Lower lobe of right lung (tissue), 2 donors: ENCODE measurements at places on chromosomes 7 and 10.
A peak's percentile ranks its signal among the peaks of the same experiment; 100 is the strongest.

- DNase-seq = no peak
These were observed 150.9 kb downstream of the POLR1F start for GRCh38 chr7:19557726-19558465.

- no peak for DNase-seq
These were observed 394.7 kb upstream of the AKR1E2 start for GRCh38 chr10:4431114-4431863.

- peak; percentile 82 for DNase-seq
These were observed 83.2 kb upstream of the KIF5B start for GRCh38 chr10:32139223-32140073.

GRCh38 chr7:128247640-128248194, 6.6 kb downstream of the LEP start:
- no peak for DNase-seq

- no peak for DNase-seq
These were observed 292.5 kb downstream of the GALNT17 start for GRCh38 chr7:71424166-71425035.

GRCh38 chr10:1608851-1609647, 128.3 kb downstream of the ADARB2 start:
- no peak for DNase-seq

GRCh38 chr10:129320340-129320739, 146.7 kb upstream of the MGMT start:
- DNase-seq = no peak

GRCh38 chr10:69362471-69362954, 54.2 kb downstream of the TACR2 start:
- peak; percentile 70 for DNase-seq

DNA sequence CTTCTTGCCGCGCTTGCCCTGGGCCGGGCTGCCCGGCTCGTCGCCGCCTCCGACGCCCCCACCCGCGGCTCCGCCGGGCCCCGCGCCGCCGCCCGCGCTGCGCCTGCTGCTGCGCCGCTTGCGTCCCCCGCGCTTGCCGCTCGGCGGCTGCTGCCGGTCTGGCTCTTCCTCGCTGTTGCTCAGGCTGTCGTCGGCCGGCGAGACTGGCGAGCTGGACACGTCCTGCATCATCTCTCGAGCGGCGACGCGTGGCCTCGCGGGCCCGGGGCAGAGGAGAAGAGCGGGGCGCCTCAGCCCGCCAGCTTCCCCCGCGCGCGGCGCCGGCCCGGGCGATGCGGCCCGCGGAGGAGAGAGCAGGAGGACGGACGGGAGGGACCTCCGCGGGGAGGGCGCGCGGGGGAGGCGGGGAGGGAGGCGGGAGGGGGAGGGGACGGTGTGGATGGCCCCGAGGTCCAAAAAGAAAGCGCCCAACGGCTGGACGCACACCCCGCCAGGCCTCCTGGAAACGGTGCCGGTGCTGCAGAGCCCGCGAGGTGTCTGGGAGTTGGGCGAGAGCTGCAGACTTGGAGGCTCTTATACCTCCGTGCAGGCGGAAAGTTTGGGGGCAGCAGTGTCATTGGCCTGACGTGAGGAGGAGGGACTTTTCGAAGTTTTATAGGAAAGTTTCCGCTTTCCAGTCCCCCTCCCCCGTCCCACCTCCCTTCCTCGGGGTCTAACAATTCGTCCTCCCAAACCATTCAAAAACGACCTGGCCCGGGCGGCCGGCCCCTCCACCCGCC, at the start of gene TWIST1:
Gene TWIST1, minus strand, starts transcription at position 546 of the 779 bp plus-strand sequence. Its CDS starts 315 bp downstream, at position 231.
- DNase-seq = no peak

GRCh38 chr10:75091146-75091545, 20.3 kb upstream of the SAMD8 start:
- no peak for DNase-seq

- no peak for DNase-seq
These were observed 181.5 kb downstream of the EXOC4 start for GRCh38 chr7:133434246-133434865.

- DNase-seq = no peak
These were observed 2.3 kb downstream of the GLRX3 start for GRCh38 chr10:130138479-130138866.

DNA sequence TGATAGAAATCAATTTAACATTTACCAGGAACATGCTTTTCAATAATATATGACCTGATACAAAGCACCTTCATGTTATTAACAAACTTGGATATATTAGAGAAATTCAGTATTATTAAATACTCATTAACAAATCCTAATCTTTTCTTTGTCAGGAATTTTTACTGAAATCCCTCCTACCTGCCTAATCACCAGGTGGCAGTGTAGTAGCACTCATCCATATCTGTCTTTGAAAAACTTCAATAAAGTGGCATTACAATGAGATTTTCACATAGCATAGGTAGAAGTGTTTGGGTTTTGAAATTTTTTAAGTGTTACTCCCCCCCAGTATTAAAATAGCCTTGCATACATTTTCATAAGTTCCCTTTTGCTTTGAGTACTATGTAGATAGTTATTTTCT, 1246.6 kb upstream of the LRRN3 start:
- no peak for DNase-seq

- DNase-seq = no peak
These were observed 176.3 kb upstream of the TCERG1L start for GRCh38 chr10:131487822-131488221.

GRCh38 chr10:50325449-50326171, 74.3 kb upstream of the ASAH2 start:
- peak; percentile 58 for DNase-seq

DNA sequence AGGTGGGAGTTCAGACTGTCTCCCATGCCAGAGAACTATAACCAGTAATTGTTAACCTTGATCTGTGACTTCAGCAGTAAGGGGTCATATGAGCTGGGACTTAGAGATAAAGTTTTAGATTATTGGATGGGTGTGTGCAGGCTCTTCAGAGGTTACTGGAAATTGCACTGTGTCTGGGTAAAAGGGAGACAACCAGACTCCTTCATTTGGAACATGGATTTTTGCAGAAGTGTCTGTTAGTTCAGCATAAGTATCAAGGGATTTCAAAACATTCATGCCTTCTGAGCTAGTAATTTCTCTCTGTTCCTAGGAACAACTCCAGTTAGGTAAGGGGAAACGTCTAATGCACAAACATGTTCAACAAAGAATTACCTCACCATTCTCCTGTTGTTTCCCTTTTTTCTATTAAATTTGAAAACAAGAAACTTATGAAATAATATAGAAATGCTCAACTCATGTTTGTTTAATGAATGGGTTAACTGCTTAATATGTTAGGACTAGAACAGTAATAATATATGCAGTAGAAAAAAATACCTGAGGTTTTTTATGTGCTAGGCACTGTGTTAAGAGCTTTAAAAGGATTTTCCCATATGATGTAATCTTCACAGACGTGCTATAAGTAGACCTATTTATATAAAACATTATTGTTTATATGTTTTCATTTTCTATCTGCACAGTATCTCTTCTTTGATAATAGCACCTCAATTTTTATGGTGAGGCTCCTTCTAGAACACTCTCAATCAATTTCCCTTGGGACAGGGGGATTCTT, 233.0 kb downstream of the CACNA2D1 start:
- DNase-seq = no peak

DNA sequence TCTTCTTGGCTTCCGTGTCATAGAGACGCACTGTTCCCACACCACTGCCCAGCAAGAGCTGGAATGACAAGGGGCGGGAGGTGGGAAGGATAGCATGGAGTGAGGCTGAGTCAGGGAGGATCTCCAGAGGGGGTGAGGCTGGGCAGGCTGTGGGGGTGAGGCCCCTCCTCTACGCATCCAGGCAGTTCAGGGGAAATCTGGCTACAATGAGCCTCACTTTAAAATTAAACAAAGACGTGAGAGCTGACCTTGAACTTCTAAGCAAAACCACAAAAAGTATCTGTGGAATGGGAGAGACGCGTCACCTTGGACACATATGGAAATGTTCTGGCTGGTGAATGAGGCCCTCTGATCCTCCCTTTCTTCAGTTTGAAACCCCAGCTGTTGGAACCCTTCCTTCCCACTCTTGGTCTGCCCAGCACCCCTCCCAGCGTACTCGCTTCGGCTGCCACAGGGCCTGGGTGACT, 17.7 kb downstream of the WDR91 start:
- no peak for DNase-seq

GRCh38 chr10:30542001-30542894, 87.3 kb downstream of the LYZL2 start:
- no peak for DNase-seq

DNA sequence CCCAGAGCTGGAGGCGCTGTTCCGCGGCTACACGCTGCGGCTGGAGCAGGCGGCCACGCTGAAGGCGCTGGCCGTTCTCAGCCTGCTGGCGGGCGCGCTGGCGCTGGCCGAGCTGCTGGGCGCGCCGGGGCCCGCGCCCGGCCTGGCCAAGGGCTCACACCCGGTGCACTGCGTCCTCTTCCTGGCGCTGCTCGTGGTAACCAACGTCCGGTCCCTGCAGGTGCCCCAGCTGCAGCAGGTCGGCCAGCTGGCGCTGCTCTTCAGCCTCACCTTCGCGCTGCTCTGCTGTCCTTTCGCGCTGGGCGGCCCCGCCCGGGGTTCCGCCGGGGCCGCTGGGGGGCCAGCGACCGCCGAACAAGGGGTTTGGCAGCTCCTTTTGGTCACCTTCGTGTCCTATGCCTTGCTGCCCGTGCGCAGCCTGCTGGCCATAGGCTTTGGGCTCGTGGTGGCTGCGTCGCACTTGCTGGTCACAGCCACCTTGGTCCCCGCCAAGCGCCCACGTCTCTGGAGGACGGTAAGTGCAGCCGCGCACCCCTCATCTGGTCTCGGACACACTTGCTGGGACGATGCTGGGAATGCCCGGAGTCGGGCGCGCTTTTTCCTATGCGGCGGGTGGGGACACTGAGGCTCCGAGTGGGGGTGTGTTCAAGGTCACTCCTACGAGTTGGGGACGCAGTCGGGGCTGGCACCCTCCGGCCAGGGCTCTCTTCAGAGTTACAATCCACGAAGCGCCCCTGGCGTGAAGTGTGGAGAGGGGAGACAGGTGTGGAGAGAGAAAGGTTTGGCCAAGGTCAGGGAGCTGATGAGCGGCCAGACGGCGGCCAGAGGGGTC, 717 bp downstream of the ADCY1 start:
- no peak for DNase-seq

DNA sequence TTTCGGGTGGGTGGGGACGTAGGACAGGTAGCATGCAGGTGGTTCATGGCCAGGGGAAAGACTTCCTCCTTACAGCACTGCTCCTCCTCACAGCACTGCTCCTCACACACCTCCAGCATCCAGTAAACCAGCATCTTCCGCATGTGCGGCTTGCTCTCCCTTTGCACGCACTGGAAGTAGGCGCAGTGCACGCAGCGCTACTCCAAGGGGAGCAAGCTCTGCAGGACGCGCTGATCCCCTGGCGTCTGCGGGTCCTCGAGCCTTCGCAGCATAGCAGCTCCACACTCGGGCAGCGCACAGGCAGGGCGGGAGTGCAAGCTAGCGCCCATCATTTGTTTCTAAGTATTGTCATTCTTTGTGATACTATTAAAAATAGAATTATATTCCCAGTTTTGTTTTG, 30.5 kb upstream of the MAP3K8 start:
- no peak for DNase-seq

GRCh38 chr10:93299195-93299594, 182.9 kb downstream of the MYOF start:
- no peak for DNase-seq

- DNase-seq = no peak
These were observed 70.3 kb downstream of the NRCAM start for GRCh38 chr7:108385834-108386422.

DNA sequence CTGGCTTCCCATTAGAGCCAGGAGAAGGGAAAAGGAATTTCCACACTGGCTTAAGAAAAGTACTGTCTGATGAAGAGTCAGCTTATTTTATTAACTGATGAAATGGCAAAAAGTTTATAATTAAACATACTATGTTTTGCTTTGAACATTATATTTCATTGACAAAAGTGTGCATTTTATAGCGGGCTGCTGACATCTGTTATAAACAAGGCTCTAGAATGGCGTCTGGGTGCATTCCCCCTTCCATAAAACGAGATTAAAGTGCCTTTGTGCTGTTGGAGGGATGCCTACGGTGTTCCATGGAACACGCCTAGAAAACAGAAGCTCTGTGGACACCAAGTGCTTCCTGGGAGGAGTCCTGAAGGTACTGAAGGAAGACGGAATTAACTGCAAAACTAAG, 220.2 kb downstream of the SNX10 start:
- no peak for DNase-seq

- DNase-seq = no peak
These were observed 64.9 kb downstream of the STEAP1B start for GRCh38 chr7:22435105-22435504.

DNA sequence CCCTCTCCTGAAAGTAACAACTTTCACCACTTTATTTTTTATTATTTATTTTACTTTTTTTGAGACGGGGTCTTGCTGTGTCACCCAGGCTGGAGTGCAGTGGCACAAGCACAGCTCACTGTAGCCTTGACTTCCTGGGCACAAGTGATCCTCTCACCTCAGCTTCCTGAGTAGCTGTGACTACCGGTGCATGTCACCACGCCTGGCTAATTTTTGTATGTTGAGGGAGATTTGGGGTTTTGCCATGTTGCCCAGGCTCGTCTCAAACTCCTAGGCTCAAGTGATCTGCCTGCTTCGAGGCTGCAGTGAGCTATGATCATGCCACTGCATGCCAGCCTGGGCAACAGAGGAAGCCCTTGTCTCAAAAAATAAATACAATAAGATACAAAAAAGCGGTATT, 14.9 kb upstream of the SLIT1 start:
- no peak for DNase-seq

DNA sequence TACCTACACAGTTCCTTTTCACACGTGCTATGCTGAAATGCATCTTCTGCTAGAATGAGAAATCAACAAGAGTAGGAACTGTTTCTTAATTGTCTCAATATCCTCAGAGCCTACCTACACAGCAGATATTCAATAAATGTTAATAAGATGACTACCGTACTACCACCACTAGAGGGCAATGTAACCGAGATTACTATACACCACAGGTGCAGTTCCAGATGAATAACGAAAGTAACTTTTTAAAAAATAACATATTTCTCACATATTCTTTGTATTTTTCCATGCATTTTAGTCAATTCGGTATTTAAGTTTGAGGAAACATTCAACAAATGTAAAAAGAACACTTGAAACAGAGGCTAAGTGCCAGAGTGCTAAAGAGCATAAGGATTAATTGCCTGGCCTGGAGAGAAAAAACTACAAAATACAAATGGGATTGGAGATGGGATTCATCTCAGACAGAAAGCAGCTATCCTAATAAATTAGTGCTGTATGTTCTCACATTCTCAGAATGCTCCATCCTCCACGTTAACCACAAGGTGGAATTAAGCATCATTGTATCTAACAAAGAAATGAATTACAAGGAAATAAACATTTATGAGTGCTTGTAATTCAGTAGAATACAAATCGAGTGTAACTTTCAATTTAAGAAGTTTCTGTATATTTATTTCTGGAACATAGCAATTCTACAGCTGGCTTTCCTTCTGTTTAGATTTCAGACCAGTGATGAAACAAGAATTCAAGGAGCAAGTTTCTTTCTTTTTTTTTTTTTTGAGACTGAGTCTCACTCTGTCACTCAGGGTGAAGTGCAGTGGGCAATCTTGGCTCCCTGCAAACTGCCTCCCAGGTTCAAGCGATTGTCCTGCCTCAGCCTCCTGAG, 20.3 kb upstream of the HECTD2 start:
- no peak for DNase-seq

GRCh38 chr10:8054494-8055407, at the start of gene GATA3:
GATA3 (plus strand) TSS chr10:8054688; CDS start chr10:8055656, 968 bp downstream.
- DNase-seq = peak; percentile 78

- peak; percentile 88 for DNase-seq
These were observed 2.0 kb upstream of the LZTS2 start for GRCh38 chr10:100997360-100998182.

- no peak for DNase-seq
These were observed 42.1 kb upstream of the ANAPC16 start for GRCh38 chr10:72173619-72174296.

- DNase-seq = no peak
These were observed 189.2 kb upstream of the PODXL start for GRCh38 chr7:131745390-131746248.

GRCh38 chr10:128498378-128498730, 372.1 kb upstream of the MKI67 start:
- DNase-seq = no peak
